Activated CD8-positive, alpha-beta memory T cell treated with anti-CD3 and anti-CD28 coated beads for 24 hours (primary cell): ENCODE measurements at places on chromosomes 7 and 10.

DNA sequence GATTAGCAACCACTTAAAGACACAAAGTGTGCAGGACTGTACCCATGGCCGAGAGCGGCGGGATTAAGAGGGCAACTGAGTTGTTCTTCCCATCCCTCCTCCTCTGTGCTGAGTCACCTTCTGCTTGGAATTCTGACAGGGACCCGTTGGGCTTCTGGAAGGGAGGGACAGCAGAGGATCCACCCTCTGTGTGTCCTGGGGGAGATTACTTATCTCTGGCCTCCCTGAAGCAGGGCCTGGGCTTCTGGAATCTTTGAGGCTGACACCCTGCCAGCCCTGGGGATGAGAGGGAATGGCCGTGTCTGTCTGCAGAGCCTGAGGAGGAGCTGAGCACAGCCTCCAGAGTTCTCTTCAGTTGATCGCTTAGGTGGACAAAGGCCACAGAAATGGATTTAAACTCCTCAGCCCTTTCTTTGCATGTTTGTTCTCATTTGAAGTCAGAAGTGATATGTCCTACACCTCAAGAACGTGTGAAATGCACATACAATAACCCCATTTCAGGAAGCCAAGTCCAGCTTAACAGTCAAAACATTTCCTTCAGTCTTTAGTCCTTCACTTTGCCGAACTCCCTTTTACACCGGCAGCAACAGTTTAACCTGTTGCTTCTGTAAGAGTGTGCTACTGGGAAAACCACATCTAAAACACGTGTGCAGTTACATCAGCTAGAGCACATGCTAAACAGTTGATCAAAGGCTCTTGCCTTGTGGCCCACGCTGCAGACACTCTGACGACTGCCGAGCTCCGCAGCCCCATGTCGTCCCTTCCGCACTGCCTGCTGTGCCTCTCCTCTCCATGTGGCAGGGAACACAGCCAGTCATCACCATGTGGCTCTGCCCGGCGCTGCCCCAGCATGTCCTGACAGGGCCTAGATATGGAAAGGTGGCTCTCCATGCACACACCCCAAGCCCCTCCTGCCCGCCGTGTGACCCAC lies 55.7 kb downstream of the IKZF1 start:
- DNase-seq = peak; percentile 89

- DNase-seq = no peak
These were observed 263.8 kb downstream of the ARHGAP12 start for GRCh38 chr10:31664803-31665202.

DNA sequence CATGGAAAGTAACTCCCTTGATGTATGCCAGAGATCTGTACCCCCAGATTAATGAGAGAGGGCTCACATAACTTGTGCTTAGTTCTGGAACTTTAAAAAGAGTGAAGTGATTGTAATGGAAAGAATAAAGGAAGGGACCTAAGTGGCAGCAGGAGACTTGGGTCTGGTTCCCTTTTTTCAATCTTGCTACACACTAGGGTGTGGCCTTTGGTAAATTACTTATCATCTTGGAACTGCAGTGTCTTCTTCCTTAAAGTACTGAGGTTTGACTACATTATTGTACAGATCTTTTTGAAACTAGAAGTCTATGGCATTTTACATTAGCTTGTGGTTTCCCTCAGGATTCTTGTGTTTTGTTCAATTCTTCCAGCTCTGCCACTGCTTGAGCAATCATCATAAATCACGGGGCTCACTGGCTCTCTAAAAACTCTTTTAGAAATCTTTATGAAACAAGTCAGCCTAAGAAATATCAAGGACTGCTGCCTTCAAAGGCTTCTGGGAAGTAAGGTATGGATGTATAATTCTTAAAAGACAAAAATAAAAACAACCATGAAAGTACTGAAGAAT lies 22.5 kb upstream of the CHRM2 start:
- no peak for DNase-seq

GRCh38 chr10:26860102-26860442 lies 686 bp downstream of the ABI1 start:
- DNase-seq = no peak

- no peak for DNase-seq
These were observed 61.3 kb downstream of the RBM33 start for GRCh38 chr7:155705623-155706360.

- no peak for DNase-seq
These were observed 3.1 kb downstream of the ABHD11 start for GRCh38 chr7:73735528-73735905.

GRCh38 chr7:12965767-12966166 lies 278.3 kb downstream of the ARL4A start:
- DNase-seq = no peak

DNA sequence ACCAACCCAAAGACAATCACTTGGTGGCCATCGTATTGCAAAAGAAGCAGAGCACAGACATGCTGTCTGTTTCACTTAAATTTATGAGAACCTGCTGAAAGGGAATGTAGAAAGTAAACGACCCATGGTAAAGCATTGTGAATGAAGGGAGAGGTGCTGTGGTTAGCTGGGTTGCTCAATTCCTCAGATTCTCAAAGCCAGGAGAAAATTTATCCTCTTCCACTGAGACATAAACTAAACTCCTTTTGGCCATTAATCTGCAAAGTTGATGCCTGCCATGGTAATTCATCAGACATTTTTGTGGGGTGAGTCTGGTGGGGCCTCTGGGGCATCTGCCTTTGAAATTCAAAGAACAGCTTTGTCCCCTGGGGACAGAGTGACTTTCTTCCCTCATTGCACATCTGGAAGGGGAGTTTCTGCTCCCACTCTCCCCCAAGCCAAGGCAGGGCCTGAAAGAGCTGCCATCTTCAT lies 951.0 kb downstream of the LRMDA start:
- no peak for DNase-seq

DNA sequence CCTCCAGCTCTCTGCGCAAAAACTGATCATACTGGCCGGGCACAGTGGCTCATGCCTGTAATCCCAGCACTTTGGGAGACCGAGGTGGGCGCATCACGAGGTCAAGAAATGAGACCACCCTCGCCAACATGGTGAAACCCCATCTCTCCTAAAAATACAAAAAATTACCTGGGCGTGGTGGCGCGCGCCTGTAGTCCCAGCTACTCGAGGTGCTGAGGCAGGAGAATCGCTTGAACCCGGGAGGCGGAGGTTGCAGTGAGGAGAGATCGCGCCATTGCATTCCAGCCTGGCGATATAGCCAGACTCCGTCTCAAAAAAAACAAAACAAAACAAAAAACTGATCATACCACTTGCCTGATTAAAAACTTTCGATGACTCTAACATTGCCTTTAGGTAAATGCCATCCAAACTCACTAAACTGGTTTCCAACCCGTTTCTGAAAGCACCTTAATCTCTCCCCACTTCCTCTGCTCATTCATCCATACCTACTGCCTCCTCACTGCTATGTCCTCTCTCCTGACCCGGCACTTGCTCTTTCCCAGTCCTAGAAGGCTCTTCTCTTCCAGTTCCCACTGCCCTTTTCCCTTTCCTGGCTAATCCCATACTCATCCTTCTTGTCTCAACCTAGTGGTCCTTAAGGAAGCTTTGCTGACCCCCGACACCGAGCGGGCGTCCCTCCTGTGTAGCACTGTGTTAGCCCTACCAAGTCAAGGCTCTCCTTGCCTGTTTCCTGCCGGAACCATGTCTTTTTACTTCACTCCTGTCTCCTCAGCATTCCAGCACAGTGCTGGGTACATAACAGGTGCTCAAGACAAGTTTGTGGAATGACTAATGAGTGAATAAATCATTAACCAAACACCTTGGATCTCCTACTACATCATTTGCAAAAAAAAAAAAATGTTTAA lies 686 bp upstream of the MIOS start:
- DNase-seq = peak; percentile 61

GRCh38 chr7:76231071-76231470 lies 29.4 kb downstream of the SRRM3 start:
- DNase-seq = no peak

- no peak for DNase-seq
These were observed 194.0 kb downstream of the HDAC9 start for GRCh38 chr7:18689551-18689950.
